ENCODE measurements at places on chromosomes 3 and 15.

GRCh38 chr15:27084844-27085243 is 113.9 kb downstream of the GABRG3 start:
- DNase-seq = no peak

GRCh38 chr3:182837855-182838454 is 44.7 kb downstream of the ATP11B start:
- DNase-seq = no peak

DNA sequence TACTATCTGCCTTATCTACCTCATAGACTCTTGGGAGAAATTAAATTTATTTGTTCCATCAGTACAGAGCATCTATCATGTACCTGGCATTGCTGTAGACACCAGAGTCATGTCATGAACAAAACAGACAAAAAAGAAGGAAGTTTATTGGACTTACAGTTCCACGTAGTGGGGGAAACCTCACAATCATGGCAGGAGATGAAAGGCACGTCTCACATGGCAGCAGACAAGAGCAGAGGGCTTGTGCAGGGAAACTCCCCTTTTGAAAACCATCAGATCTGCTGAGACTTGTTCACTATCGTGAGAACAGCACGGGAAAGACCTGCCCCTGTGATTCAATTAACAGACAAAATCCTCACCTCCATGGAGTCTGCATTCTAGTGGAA is 25.6 kb upstream of the ACAP2 start:
- no peak for DNase-seq

DNA sequence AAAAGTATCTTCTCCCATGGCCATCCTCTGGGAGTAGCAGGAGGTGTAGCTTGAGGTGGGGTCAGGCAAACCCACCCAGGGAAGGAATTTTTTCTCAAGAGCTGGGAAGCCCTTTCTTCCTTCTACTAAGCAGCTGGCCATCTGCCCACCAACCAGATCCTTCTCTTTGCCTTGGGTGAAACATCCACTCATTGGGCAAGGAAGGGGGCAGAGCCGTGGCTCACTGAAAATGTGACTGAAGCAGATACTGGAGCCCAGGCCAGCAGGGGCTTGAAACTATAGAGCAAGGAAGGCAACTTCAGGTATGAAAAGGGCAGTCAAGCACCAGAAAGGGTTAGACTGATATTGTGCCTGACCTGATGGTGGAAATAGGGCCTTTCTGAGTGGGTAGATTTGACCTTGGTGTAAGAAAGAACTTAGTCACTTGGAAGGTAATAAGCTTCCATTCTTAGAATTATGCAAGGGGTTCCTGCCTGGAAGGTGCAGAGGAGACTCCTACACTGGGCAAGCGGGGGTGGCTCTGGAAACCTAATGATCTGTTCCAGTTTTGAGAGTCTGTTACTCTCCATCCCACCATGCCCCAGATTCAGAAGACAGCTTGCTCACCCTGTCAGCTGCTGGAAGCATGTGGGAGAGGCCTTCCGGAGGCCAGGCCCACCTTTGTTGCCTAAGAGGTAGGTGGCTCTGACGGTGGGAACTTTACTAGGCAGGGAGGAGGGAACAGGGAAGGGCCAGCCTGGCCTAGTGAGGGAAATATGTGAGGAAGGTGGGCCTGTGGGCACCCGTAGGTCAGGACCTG is 22.0 kb upstream of the PLA2G4E start:
- no peak for DNase-seq

DNA sequence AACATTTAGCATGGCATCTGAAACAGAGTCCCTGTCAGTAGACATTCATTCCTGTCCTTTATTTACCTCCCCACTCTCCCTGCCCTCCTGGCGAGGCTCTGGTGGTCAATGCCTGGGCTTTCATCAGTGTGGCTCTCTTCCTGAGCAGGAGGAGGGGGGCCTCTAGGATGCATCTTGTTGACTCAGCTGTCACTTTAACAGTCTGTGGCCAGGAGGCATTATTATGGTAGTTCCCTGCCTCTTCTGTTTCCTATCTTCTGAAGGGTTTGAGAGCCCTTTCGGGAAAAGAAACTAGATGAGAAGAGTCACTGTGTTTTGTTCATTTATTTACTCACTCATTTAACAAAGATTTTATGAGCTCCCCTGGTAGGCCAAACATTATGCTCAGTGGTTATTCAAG is 2.4 kb upstream of the PPP1R14D start:
- no peak for DNase-seq

DNA sequence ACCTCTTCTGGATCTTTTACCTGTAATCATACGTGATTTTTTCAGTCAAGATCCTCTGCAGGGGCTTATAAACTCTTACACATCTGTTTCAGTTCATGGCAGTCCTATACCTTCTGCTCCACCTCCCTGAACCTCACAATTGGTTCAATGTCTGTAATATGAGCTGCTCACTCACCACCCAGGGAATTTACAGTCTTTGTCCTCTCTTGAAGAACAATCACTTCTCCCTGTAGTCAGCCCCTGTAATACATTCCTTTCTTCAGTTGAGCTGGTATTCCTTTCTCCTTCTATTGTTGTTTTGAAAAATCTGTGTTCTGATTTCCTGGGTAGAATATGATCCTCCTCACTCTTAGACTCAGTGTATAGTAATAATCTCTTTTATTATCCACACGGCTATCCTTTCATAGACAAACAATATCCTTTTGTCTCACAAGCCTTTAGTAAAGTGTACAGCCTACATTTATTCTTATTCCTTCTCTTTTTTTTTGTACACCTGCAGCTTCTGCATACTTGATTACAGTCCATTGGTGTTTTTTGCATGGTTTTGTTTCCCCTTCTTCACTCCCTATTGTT is 101.8 kb downstream of the NECTIN3 start:
- DNase-seq = peak; percentile 8

- DNase-seq = no peak
These were observed 207.1 kb upstream of the PFN2 start for GRCh38 chr3:150177673-150178381.

GRCh38 chr3:71055257-71056001 is 528.1 kb downstream of the FOXP1 start:
- DNase-seq = no peak

DNA sequence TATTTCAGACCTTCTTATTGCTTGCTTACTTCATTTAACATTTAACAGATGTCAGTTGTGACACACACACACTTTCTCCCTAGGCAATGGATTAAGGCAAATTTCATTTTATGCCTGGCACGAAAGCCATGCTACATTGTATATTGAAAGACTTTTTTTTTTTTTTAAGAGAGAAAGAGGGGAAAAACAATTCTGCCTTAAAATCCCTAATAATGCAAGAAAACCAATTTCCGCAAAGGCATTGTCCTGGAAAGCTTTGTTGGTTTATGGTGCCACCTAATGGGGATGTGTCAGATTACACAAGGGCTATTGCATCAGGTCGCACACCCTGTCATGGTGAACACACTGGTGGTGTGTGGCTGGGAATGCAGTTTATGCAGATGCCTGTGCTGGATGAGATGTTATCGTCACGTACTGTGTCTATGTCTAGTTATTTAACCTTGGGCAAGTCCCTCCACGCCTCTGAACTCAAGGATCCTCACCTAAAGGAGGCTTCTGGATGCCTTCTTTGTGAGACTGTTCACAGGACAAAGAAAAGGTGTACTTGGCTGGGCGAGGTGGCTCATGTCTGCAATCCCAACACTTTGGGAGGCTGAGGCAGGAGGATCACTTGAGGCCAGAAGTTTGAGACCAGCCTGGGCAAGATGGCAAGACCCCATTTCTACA is 37.3 kb upstream of the RFTN1 start:
- DNase-seq = peak; percentile 76

DNA sequence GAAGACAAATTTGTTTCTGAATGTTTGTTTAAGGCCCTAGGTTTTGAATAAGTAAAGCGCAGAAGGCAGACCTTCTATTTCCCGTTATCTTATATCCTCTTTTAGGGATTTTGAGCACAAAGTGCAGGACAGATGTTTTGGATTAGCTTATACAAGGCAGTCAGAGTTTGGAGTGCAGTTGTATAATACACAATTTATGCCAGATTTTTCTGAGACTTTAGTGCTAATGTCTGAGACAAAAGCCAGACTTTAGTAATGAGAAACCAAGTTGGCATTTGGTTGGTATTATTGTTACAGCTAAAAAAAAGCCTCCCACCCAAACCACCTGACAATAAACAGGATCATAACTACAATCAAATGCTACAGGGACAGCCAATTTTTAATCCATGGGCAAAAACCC is 309.9 kb upstream of the SATB1 start:
- DNase-seq = no peak

- no peak for DNase-seq
These were observed 55.4 kb downstream of the DCBLD2 start for GRCh38 chr3:98846101-98846500.

GRCh38 chr3:8320711-8321458 is 180.7 kb upstream of the LMCD1 start:
- DNase-seq = no peak

GRCh38 chr3:21835264-21835663 is 84.3 kb upstream of the ZNF385D start:
- no peak for DNase-seq

- no peak for DNase-seq
These were observed 229.7 kb upstream of the TBL1XR1 start for GRCh38 chr3:177426878-177427495.

- no peak for DNase-seq
These were observed 278.5 kb upstream of the RASGRP1 start for GRCh38 chr15:38843051-38843501.

GRCh38 chr3:161914703-161915417 is 418.3 kb downstream of the OTOL1 start:
- peak; percentile 36 for DNase-seq

GRCh38 chr3:180223268-180223667 is 186.5 kb upstream of the PEX5L start:
- DNase-seq = no peak

GRCh38 chr15:48089702-48090101 is 31.1 kb upstream of the SLC24A5 start:
- DNase-seq = no peak

DNA sequence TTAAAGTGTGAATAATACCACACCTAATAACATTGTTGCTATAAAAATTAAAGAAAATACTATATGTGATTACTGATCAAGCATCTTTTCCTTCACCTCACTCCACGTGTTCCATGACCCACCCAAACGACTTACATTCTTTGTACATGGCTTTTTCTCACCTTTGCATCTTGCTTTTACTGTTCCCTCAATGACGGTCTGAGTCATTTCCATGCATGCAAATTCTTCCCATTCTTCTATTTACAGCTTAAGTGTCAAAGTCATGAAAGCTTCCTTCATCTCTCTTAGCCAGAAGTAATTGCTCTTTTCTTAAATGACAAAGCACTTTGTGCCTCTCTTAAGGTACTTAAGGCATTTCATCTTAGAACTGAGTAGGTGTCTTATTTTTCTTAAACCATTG is 64.0 kb downstream of the GREM1 start:
- DNase-seq = no peak

DNA sequence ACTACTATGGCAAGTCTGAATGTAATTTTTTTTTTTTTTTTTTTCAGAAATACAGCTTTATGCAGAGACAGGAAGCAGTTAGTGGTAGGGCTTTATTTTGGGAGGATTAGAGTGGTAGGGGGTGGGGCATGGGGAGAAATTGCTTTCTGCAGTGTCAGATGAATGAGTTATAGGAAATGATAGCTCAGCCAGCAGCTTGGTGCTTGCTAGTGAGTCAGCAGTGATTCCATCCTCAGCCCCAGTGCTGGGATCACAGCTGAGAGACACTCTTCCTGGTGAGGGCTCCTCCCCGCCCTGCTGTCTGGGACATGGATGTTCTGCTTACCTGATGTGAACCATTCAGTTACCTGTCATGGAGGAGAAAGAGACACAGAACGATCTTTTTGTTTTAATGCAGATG is 39.6 kb downstream of the SEMA6D start:
- no peak for DNase-seq

- DNase-seq = no peak
These were observed 7.3 kb upstream of the FURIN start for GRCh38 chr15:90860942-90861675.

DNA sequence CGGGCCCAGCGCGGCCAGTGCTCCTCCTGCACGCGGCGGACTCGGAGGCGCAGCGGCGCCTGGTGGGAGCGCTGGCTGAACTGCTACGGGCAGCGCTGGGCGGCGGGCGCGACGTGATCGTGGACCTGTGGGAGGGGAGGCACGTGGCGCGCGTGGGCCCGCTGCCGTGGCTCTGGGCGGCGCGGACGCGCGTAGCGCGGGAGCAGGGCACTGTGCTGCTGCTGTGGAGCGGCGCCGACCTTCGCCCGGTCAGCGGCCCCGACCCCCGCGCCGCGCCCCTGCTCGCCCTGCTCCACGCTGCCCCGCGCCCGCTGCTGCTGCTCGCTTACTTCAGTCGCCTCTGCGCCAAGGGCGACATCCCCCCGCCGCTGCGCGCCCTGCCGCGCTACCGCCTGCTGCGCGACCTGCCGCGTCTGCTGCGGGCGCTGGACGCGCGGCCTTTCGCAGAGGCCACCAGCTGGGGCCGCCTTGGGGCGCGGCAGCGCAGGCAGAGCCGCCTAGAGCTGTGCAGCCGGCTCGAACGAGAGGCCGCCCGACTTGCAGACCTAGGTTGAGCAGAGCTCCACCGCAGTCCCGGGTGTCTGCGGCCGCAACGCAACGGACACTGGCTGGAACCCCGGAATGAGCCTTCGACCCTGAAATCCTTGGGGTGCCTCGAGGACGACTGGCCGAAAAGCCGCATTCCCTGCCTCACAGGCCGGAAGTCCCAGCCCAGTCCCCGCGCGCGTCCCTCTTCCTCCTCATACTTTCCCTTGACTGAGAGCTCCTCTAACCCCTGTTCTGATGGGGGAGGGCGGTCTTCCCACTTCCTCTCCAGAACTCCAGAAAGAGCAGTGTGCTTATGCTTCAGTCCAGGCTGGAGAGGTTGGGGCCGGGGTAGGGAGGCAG is 1.4 kb upstream of the IL17RC start:
- no peak for DNase-seq
